A549 treated with Mapracorat at 1 μM for 4 hours (cell line): ENCODE measurements at places on chromosomes 4 and X. TPM values are rescaled to one million over a fixed set of nuclear protein-coding genes. Genes with fewer than 3 reads are reported as not detected.

ZNF518B gene
- total RNA-seq: 2.4 to 3.8 TPM (median 3.1 TPM) in 5 replicates

SHROOM3 gene
- 8.9 to 15.6 TPM (median 12.5 TPM) in 5 replicates for total RNA-seq

RTL3 gene
- total RNA-seq: 0.06 to 0.28 TPM (median 0.07 TPM) in 4 of 5 replicates, not detected in the other

SLC2A9 gene
- total RNA-seq: 0.61 to 0.86 TPM (median 0.62 TPM) in 5 replicates

MND1 gene
- 12.3 to 18.7 TPM (median 13.3 TPM) in 5 replicates for total RNA-seq

FNIP2 gene
- total RNA-seq: 4.8 to 6.5 TPM (median 6.3 TPM) in 5 replicates

TRIM61 gene
- total RNA-seq: not detected in 5 replicates

KIAA1210 gene
- not detected in 5 replicates for total RNA-seq
